ELR (cell line): ENCODE measurements at places on chromosomes 6 and 20.
A peak's percentile ranks its signal among the peaks of the same experiment; 100 is the strongest.

- no peak for DNase-seq
These were observed 347.6 kb downstream of the TPBG start for GRCh38 chr6:82711105-82711827.

GRCh38 chr6:111754423-111754822, 118.8 kb downstream of the FYN start:
- no peak for DNase-seq

DNA sequence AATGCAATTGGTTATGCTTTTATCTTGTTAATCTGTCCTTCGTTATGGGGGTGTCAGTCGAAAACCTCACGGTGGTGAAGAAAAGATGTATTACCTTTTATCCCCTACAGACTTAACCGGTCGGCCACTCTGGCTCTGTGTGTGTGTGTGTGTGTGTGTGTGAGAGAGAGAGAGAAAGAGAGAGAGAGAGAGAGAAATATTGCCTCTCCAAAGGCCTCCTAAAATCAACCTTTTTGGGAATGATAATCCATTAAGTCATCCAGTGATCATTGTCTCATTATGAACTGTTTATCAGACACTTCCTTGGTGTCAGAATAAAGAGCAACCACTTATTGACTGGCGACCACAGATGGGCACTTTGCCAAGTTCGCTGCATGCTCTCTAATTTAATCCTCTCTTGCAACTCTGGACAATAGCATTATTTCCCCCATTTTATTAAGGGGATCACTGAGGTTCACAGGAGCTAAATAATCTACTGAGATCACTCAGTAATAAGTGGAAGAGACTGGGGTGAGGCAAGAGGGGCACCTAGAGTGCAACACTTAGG, 30.7 kb downstream of the SLC35D3 start:
- no peak for DNase-seq

DNA sequence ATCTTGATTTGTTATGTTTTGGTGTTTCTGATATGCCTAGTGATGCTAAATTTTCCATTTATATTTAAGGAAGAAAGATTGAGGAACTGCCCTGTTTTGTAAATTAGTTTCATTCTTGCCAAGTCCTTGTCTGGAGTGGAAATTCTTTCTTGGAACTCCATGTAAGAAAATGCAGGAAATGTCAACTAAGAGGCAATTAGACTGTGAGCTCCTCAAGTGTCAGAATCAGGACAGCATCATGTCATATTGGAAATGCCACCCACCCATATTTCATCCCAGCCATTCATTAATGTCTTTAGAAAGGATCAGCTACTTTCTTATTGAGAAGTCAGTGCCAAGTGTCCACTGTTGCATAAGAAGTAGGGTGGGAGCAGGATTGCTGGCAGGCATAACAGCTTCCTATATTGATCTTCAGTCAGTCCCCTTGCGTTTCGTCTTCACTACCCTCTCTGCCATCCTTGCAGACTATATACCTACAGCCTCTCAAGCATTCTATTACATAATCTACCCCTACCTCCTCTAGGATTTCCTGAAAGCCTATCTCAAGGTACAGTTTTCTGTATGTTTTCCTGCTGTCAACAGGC, 42.4 kb downstream of the HAO1 start:
- no peak for DNase-seq

DNA sequence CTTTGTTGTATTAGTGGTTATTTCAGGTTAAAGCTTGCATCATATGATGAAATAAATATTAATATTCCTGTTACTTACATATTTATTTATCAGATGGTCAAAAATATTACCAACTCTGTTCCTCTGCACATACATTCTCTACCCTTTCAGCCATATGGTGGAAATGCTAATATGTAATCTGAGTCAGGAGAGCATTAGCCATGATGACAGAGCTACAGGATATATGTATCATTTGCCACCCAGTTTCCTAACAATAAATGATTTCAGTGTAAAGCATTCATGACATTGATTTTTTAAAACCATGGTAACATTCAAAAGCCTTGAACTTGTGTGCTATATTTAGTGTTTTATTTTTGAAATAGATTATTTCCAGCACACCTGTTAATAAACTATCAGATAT, 16.6 kb downstream of the POPDC3 start:
- peak; percentile 59 for DNase-seq
